Stimulated activated CD4-positive, alpha-beta T cell treated with anti-CD3 and anti-CD28 coated beads, TNF-alpha, amount 100 ng/mL, for 4 hours (primary cell): ENCODE measurements at places on chromosomes 6 and 20.

- DNase-seq: no peak
These were observed 7.7 kb downstream of the PHIP start for GRCh38 chr6:79070206-79070825.

- no peak for DNase-seq
These were observed 2.3 kb downstream of the BMP6 start for GRCh38 chr6:7727946-7728854.

- no peak for DNase-seq
These were observed 475.2 kb upstream of the MARCKS start for GRCh38 chr6:113381959-113382358.

DNA sequence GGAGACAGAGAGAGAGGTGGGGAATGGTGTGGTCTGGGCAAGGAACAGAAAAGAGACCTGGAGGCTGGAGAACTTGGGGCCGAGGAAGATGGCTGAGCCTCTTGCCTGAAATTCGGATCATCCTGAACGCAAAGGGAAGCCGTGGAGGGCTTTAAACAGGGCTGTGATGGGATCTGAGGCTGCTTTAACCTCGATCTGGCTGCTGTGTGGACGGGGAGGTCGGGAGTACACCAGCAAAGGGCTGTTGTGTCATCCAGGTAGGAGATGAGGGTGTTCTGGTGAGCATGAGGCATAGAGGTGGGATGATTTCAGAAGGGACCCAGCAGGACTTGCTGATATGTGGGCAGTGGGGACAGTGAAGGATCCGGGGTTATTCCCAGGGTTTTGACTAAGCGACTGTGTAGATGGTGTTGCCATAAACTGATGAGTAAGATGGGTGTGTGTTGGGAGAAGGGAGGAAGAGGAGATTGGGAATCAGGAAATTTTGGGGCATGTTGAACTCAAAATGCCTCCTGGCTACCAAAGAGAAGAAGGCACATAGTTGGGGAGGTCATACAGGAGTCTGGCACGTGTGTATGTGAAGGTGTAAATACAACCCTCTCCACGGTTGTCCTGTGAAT lies 158.5 kb downstream of the NFATC2 start:
- DNase-seq: no peak

DNA sequence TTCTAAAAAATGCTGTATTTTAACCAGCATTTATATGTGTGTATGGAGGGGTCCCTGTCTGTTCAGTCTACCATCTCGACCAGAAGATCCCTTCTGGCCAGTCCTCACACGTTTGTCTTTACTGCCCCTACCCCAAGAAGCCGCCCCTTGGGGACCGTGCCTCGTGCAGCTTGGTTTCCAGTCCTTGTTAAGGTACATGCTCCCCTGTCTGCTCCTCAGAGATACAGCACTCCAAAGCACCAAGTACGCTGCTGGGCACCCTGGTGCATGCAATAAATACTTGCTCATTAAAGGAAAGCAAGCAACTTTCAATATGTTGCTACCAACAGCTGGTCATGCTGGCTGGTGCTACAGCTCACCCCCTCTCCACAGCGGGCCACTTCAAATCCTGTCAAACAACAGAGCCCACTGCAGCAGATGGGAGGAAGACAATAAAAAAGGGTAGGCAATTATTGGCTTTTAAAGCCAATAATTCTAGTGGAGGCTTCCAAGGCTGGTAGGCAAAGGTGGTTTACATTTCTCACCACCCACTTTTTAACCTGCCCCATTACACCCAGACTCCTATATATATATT lies 61.6 kb downstream of the PSMG4 start:
- no peak for DNase-seq

DNA sequence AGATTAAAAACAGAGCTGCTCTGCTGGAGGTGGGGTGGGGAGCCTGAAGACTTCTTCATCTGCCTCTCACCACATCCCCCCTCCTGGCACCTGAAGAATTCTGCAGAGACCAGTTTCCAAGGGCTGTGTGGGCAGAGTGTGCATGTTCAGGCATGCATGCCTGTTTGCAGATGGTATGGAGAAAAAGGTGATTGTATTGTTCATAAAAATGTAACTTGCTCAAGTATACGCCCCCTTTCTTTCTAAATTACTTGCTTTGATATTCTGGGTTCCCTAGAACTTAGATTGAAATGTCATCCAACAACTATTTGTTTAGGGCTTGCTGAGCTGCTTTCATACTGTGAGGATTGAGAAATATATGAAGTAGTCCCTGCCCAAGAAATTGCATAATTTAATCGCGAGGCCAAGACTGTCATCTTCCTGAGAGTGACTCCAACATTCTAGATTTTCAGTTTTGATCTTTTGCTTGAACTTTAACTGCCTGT lies 83.6 kb downstream of the LCA5 start:
- no peak for DNase-seq

- no peak for DNase-seq
These were observed 536 bp upstream of the FNDC1 start for GRCh38 chr6:159168536-159169192.

DNA sequence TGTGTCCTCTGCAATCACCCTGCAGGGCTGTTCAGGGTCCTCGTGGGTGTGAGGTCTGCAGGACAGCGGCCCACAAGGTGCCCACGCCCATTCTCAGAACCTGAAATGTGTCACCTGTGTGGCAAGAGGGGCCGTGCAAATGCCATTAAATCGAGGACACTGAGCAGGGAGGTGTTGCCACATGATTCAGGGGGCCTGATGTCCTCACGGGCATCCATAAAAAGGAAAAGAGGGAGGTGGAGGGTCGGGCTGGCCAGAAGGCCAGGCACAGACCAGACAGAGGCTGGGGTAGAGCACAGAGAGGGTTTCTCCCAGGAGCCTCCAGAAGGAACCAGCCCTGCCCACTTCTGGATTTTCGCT lies 239.6 kb downstream of the ERMARD start:
- no peak for DNase-seq

DNA sequence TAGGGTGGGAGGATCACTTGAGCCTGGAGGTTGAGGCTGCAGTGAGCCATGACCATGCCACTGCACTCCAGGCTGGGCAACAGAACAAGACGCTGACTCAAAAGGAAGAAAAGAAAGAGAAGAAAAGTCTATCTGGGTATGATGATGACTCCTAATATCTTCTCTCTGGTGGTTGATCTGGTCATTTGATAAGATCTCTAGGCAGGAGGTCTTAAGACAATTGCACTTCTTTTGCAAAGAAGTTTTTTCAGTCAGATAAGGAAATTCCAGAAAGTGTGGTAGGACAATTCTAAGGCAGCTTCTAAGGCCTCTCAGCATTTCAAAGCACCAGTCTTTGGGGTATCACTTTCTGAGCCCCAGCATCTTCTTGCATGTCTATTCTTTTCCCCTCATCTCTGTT lies 7.7 kb upstream of the AIF1 start:
- no peak for DNase-seq

GRCh38 chr6:33983721-33984465 lies 162.0 kb downstream of the GRM4 start:
- no peak for DNase-seq

GRCh38 chr6:37190159-37190535 lies 20.2 kb downstream of the PIM1 start:
- no peak for DNase-seq

GRCh38 chr6:15283986-15284361 lies 38.1 kb downstream of the JARID2 start:
- DNase-seq: no peak

GRCh38 chr6:58113960-58114359 lies 796.5 kb downstream of the PRIM2 start:
- DNase-seq: no peak

GRCh38 chr20:37880726-37881591 lies 22.0 kb upstream of the VSTM2L start:
- DNase-seq: no peak

GRCh38 chr6:7505189-7505699 lies 36.2 kb upstream of the DSP start:
- no peak for DNase-seq

DNA sequence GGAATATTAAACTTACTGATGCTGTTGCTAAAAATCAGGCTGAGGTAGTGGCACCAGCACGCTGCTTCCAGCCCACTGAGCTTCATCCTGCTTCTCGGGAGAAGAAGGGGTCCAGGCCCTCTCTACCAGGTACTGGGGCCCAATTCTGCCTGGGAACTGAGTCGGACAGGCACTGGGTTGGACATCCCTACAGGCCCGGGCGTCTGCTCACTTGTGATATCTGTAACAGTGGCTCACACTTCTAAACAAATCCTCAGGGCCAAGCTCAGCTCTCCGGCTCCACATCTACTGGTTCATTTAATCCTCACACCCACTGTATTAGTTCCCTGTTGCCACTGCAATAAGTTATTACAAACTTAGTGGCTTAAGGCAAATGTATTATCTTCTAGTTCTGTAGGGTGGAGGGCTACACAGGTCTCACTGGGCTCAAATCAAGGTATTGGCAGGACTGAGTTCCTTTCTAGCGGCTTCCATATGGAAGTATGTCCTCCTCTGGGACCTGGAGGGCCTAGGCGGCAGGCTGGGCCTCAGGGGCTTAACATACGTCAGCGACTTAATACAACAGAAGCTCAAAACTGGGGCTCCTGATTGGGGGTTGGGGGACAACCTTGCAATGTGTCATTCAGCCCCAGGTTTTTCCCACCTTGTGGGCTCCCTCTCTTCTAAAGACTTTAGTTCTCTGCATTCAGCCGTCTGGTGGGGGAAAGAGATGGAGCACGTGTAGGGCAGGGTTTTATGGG lies 1.6 kb upstream of the KCNK15 start:
- no peak for DNase-seq
